Neural crest cell (in vitro differentiated cells): ENCODE measurements at places on chromosomes 5 and 9.

GRCh38 chr5:174518512-174518911 is 205.9 kb upstream of the MSX2 start:
- DNase-seq = no peak
- no peaks in the 10 kb centered on the region for H3K36me3 ChIP-seq
- no peak overlapping the region for H3K27ac ChIP-seq
- peaks cover 3% of the 10 kb centered on the region for H3K27me3 ChIP-seq

- H3K27ac ChIP-seq = no peak overlapping the region
- no peaks in the 10 kb centered on the region for H3K4me1 ChIP-seq
- H3K36me3 ChIP-seq = no peaks in the 10 kb centered on the region
- no peak for DNase-seq
These were observed 363.6 kb upstream of the CYLC2 start for GRCh38 chr9:102631559-102631958.

- no peaks in the 10 kb centered on the region for H3K27me3 ChIP-seq
- H3K36me3 ChIP-seq = no peaks in the 10 kb centered on the region
These were observed 720.8 kb upstream of the ZNF608 start for GRCh38 chr5:125467222-125467621.

DNA sequence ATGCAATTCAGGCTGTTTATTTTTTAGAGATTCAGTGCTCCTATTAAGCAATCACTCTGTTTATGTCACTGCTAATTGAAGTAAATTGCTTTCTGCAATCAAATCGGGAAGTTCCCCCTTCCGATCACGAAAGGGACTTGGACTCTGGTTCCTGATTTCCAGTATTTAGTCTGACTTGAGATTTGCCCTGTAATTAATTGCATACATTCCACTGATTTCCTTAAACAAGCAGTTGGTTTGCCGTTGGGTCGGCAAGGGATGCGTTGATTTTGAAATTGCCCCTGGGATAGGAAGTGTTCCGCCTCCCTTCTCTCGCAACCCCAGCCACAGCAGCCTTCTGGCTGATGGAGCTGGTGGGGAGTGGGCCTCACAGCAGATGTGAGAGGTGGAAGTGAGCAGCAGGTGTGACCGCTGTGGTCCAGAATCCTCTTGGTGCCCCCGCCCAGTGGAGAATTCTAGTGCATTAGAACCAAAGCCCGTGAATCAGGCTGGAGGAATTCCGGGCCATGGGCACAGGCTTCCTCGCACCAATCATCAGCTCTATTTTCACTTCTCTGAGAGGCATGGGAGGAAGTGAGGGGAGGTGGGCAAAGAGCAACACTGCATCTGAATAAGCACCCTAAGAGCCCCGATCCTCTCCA is 102.5 kb downstream of the SPRY4 start:
- DNase-seq = no peak
- H3K4me1 ChIP-seq = peaks cover 36% of the 10 kb centered on the region
- no peaks in the 10 kb centered on the region for H3K27me3 ChIP-seq
- H3K36me3 ChIP-seq = no peaks in the 10 kb centered on the region
- no peak overlapping the region for H3K27ac ChIP-seq

- no peaks in the 10 kb centered on the region for H3K27me3 ChIP-seq
- no peak for DNase-seq
- peaks cover 4% of the 10 kb centered on the region for H3K4me1 ChIP-seq
- H3K27ac ChIP-seq = no peak overlapping the region
- no peaks in the 10 kb centered on the region for H3K36me3 ChIP-seq
These were observed 6.5 kb downstream of the FAM240B start for GRCh38 chr9:38713426-38713825.

GRCh38 chr5:6774721-6775204 is 61.5 kb downstream of the TENT4A start:
- H3K27me3 ChIP-seq = no peaks in the 10 kb centered on the region
- H3K4me3 ChIP-seq = no peak overlapping the region
- H3K36me3 ChIP-seq = peaks cover 4% of the 10 kb centered on the region
- no peak for DNase-seq

DNA sequence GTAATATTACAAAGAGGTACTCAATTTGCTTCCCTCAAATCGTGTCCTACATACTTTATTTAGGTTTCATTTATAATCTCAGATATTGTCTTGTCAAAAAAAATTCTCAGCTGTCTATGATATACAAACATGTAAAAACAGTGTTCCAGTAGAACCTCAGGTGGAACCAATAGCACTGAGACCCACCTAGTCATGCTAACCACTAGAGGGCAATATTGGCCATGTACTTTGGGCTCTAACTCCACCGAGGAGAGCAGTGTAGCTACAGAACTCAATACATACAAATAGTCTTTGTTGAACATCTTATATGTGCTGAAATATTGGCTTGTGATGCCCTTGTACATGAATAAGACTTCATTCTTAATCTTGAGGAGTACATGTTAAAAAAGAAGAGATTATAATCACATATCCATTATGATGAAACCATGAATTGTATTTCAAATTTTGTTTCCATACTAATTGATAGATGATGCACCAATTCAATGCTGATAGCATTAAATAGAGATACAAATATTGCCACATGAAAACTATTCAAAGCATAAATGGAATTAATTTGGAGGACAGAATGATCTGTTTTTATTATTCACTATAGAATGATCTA is 71.2 kb upstream of the CNTLN start:
- H3K27ac ChIP-seq = no peak overlapping the region
- H3K4me3 ChIP-seq = no peak overlapping the region
- H3K4me1 ChIP-seq = no peaks in the 10 kb centered on the region
- no peak for DNase-seq
- H3K36me3 ChIP-seq = no peaks in the 10 kb centered on the region

- peaks cover 4% of the 10 kb centered on the region for H3K4me1 ChIP-seq
- no peak overlapping the region for H3K27ac ChIP-seq
- H3K36me3 ChIP-seq = peaks cover 19% of the 10 kb centered on the region
- H3K4me3 ChIP-seq = no peak overlapping the region
- no peaks in the 10 kb centered on the region for H3K27me3 ChIP-seq
These were observed 352.6 kb downstream of the CAAP1 start for GRCh38 chr9:26539867-26540493.
